ENCODE measurements at places on chromosomes 7 and 10.

DNA sequence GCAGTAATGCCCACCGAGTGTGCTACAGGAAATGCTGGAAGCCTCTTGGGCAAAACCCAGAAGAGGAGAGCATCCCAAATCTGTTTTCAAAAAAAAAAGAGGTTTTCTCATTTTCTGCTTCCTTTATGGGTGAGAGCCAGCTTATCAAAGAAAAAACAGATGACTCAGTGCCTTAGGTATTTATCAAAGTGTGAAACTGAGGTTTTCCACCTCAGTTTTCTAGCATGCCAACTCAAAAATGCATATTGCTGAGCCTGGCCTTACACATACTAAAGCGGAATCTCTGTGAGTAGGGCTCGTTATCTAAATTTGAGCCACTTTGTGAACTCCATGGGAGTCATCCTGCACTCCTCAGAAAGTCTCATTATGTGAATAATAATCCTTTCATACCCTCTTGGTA is 705.1 kb downstream of the SUGCT start:
- DNase-seq, result no peak

- no peak for DNase-seq
Measured at GRCh38 chr7:101650579-101651081, 21.5 kb upstream of the MYL10 start.

DNA sequence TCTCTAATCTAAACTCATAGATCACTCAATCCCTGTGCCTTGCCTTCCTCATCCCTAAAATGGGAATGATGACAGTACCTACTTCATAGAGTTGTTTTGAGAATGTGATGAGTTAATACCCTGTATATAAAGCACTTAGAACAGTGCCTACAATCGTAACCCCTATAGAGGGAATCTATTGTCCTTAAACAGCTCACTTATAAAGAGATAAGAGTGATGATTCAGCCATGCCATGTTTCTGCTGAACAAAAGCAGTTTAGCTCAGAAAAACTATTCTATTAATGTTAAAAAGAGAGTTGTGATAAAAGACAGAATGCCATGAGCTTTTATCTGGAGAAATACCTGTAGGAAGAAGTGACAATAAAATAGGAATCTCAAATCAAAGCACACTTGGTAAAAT is 63.6 kb downstream of the CUBN start:
- DNase-seq, result no peak

DNA sequence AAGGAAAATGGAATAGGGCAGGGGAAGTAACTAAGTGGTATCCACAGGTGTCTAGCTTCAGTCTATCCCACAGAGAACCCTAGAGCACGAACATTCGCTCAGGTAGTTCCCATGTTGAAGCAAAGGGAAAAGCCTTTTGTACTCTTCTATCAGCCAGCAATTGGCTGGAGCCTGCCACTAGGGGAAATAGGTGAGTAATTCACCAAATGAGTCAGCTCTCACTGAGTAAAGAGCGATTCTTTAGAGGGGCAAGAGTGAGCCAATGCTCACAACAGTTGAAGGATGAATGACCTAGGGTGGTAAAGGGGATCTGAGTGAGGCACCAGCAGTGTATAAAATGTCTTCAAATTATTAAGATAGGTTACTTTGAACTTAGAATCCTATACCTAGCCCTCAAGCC is 94.1 kb upstream of the ZNF800 start:
- DNase-seq, result no peak

GRCh38 chr10:128078136-128078969 is 47.9 kb downstream of the MKI67 start:
- no peak for DNase-seq

GRCh38 chr7:122136639-122137245 is 7.3 kb downstream of the AASS start:
- DNase-seq, result no peak

GRCh38 chr10:80280071-80280800 is 9.2 kb downstream of the MAT1A start:
- no peak for DNase-seq

GRCh38 chr7:1028775-1029636 is 15.3 kb upstream of the GPR146 start:
- DNase-seq, result peak; percentile 70

DNA sequence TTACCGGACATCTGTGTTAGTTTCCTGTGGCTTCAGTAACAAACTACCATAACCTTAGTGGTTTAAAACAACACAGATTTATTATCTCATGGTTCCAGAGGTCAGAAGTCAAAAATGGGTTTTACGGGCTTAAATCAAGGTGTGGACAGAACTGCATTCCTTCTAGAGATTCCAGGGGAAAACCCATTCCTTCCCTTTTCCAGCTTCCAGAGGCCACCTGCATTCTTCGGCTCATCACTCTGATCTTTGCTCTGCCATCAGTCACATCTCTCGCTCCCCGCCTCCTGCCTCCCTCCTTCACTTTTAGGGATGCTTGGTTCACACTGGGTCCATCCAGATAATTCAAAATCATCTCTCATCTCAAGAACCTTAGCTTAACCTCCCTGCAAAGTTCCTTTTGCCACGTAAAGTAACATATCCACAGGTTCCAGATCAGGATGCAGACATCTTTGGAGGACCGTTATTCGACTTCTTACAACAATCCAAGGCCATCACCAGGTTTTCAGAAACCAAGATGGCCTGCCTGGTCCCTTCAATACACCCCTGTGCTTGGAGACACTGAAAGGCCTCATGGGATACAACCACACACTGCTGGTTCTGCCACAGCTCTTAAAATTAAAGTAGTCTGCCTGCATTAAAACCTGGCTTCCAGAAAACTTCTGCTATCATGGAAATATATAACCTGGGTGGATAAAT is 225.9 kb upstream of the MYO3A start:
- no peak for DNase-seq

DNA sequence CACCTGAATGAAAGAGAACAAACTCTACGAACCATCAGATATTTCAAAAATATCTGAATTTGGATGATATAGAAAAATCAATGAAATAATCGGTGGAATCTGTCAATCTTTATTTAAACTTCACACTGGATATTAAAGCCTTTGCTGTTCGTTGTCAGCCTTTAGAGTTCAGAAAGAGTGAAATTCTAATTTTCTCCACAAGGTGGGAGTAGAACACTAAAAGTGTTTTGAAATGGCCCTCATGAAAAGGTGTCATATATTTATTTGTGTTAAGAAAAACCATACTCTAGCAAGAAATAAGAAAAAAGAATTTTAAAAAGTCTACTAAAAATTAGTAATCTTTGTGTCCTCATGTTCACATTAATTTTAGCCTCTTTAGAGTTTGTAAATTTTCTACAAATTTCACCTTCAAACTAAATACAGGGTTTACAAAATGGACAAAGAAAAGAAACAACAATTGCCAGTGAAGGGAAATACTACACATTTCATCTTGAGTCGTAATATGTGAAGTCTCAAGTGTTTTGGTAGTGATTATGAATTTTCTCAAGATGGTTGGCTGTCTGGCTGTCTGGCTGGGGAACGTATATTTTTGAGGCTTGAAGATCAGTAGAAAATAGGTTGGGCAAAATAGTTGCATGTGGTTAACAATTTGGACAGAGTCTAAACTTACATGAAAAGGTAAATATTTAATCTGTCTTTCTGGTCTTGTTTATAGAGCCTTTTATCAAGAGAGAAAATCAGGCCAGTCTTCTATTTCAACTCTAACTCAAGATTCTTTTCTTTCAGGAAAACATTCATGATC is 43.7 kb downstream of the DNAJB9 start:
- DNase-seq, result no peak

DNA sequence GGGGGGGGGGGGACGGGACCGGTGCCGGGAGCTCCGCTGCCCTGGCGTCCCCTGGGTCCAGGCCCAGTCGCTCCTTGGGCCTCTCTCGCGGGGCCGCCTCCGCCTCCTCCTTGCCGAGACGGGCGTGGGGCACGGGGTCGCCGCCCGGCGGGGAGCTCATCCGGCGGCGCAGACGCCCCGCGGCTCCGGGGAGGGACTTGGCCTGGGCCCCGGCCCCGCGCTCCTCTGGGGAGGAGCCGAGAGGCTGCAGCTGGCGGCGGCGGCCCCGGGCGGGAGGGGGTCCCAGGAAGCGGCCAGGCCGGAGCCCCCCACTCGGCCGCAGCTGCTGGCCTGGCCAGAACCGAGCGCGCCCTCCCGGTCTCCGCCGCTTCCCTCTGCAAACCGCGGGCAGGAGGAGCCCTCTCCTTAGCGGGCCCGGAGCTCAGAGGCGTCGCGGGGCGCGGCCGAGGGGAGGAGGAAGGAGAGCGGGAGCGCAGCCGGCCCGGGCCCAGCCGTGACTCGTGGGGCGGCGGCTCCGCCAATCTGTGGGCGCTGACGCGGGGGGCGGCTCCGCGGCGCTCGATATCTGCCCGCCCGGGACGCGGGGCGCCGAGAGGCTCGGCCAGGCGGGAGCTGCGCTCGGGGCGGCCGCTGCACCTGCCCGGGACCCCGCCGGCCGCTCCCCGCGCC is at the start of gene FAM20C:
TSS of gene FAM20C (plus strand) at position 591 of the 669 bp plus-strand sequence. CDS start 629 bp downstream, outside the sequence.
- peak; percentile 63 for DNase-seq

GRCh38 chr7:133804127-133804526 is 323.0 kb upstream of the LRGUK start:
- DNase-seq, result no peak

GRCh38 chr7:128120976-128121490 is 89.8 kb upstream of the LRRC4 start:
- DNase-seq, result no peak

DNA sequence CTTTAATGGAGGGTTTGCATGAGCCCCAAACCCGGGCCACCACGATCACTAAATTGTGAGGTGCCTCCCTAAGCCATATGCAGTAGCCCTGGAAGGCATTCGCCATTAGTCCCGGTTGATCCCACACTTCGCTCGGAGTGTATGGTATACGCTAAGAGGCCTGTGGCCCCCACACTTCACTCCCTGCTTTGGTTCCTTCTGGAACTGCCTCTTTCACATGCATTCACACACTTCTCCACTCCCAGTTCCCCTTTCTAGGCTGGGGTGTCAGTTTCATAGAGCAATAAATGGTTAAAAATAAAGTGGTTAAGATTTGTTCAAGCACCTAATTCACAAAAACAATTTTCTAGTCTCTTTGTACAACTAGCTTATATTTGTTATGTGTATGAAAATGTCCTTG is 212.1 kb upstream of the KCND2 start:
- no peak for DNase-seq

DNA sequence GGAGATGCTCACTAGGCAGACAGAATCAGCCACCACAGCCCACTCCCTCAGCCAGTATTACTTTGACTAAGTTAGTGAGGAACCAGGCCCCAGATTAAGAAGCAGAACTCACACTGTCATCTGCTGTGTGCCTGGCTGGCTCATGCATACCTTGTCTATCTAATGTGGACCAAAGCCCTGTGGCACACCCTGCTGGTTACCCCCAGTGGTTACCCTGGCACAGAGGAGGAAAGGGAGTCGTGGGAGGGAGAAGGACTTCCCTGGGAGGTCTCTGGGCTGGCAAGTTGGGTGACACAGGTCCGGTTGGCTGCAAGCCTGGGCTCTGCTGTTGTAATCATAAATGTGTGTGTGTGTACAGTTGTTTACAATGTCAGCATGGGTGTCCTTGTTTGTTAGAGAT is 7.5 kb upstream of the SH2D4B start:
- DNase-seq, result no peak

GRCh38 chr7:47351233-47352154 is 230.4 kb downstream of the TNS3 start:
- no peak for DNase-seq

GRCh38 chr10:113126229-113127201 is 176.5 kb downstream of the TCF7L2 start:
- peak; percentile 18 for DNase-seq

GRCh38 chr7:156651474-156651873 is 10.9 kb downstream of the RNF32 start:
- no peak for DNase-seq

GRCh38 chr7:95921543-95921942 is 149.2 kb downstream of the DYNC1I1 start:
- no peak for DNase-seq

- DNase-seq, result no peak
Measured at GRCh38 chr7:12244129-12244528, 33.0 kb downstream of the TMEM106B start.

- no peak for DNase-seq
Measured at GRCh38 chr7:139695588-139695987, 82.2 kb downstream of the HIPK2 start.

DNA sequence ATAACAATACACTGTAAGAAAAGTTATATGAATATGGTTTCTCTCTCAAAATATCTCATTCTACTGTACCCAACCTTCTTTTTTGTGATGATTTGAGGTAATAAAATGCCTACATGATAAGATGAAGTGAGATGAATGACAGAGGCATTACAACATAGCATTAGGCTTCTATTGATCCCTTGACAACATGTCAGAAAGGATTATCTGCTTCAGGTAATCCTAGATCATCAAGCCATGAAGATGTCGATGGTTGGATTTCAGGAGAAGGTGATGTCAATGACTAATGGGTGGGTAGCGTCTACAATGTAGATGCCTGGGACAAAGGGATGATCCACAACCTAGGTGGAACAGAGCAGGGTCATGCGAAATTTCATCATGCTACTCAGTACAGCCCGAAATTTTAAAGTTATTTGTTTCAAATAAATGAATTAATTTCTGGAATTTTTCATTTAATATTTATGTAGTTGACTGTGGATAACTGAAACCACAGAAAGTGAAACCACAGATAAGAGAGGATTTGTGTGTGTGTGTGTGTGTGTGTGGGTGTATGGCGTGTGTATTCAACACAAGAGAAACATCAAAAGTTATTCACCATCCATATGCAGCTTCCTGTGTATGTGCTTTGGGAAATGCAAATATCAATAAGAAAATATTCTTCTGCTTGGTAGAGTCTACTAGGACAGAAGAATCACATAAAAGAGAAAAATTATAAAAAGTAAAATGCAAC is 77.0 kb downstream of the MAGI2 start:
- DNase-seq, result no peak

- no peak for DNase-seq
Measured at GRCh38 chr10:58579011-58579655, 66.5 kb downstream of the BICC1 start.

- DNase-seq, result no peak
Measured at GRCh38 chr7:94060752-94061151, 56.6 kb upstream of the BET1 start.

GRCh38 chr7:127375631-127376030 is 16.9 kb downstream of the ZNF800 start:
- DNase-seq, result no peak

- no peak for DNase-seq
Measured at GRCh38 chr7:137996386-137996851, 5.5 kb downstream of the CREB3L2 start.

DNA sequence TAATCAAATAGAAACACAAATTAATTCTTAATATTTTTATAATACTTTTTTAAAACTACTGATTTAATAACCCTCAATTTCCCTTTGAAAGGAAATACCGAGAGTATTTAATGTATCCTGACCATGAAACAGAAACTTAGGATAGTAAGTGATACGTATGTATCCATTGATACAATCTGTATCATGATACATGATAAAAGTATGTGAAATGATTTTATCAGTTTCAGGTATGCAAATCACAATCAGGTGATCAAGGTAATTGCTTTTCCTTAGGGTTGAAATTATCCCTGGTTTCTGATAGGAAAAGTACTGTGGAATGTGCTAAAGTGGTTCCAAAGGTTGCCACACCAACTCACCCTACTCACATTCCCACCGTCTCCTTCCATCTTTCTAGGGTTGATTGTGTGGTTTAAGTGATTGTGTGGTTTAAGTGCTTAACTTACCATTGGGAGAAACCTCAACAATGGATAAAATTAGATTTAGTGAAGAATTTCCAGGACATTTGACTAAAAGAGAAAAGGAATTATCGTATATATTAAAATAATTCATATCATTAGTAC is 138.3 kb downstream of the LRRN3 start:
- DNase-seq, result no peak

- DNase-seq, result no peak
Measured at GRCh38 chr10:6722616-6723004, 142.5 kb upstream of the PRKCQ start.

- DNase-seq, result no peak
Measured at GRCh38 chr7:73397521-73398281, 35.9 kb upstream of the FZD9 start.

All from brain pericyte (primary cell).